ENCODE measurements at places on chromosomes 4 and X.

GRCh38 chrX:10979956-10980355 lies 131.2 kb upstream of the HCCS start:
- no peak for DNase-seq

GRCh38 chrX:101452056-101452455 lies 33.2 kb upstream of the ARMCX4 start:
- DNase-seq = no peak

GRCh38 chr4:183765251-183765911 lies 106.3 kb downstream of the TRAPPC11 start:
- no peak for DNase-seq

- DNase-seq = no peak
Observed at GRCh38 chrX:23887451-23887850, 20.3 kb downstream of the APOO start.

DNA sequence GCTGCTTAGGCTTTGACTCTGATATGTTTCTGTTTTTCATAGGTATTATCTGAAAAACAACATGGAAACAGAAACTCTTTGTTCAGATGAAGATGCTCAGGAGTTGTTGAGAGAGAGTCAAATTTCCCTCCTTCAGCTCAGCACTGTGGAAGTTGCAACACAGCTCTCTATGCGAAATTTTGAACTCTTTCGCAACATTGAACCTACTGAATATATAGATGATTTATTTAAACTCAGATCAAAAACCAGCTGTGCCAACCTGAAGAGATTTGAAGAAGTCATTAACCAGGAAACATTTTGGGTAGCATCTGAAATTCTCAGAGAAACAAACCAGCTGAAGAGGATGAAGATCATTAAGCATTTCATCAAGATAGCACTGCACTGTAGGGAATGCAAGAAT lies 238.6 kb downstream of the RAPGEF2 start:
- DNase-seq = no peak
